ENCODE measurements at places on chromosomes 7 and 10.

DNA sequence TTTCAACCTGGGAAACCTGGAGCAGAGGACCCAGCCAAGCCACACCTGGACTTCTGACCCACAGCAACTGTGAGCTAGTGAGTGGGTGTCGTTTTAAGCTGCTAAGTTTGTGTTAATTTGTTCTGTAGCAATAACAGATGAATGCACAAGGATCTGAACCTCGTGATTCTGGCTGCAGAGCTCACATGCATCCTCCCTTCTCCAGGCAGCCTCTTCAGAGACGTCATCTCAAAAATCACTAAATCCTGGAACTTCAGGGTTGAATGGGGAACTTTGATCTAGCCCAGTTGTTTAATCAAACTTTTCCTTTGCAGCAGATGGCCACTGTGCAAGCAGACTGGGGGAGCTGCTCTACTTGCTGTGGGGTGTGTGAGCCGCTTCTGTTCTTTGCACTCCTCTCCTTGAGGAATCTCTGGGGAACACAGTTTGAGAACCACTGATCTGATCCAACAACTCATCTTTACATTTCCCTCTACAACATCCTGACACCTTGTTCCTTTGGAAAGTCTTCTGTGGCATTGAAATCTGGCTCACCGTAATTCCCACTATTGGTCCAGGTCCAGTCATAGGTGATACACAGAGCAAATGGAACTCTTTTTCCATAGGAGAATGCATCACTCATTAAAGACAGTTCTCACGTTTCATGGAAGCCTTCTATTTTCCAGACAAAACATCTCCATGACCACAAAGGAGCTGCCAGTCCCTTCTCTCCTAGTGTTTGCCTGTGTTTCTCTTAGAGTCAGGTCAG, 90.3 kb downstream of the CHN2 start:
- H3K36me3 ChIP-seq, result no peaks in the 10 kb centered on the region
- no peak for DNase-seq
- no peak overlapping the region for H3K27ac ChIP-seq
- H3K27me3 ChIP-seq, result no peaks in the 10 kb centered on the region

DNA sequence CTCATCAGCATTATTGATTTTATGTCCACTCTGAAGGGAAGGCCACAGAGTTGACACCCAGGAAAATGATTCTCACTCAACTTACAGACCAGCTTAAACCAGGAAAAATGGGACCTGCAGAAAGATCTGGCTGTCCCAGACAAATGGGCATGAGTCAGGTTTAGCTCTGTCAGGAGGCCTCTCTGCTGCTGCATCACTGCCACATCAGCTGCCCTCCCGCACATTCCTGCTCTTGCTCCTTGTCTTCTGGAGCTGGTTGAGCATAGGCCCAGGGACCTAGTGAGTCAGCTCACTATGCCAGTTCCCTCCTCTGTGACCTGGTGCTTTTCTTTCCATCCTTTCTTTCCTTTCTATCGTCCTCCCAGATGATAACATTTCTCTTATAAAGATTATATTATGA, 18.8 kb upstream of the SMNDC1 start:
- DNase-seq, result no peak
- H3K4me1 ChIP-seq, result no peaks in the 10 kb centered on the region
- no peak overlapping the region for H3K4me3 ChIP-seq
- H3K27me3 ChIP-seq, result peaks cover 8% of the 10 kb centered on the region
- H3K36me3 ChIP-seq, result no peaks in the 10 kb centered on the region

DNA sequence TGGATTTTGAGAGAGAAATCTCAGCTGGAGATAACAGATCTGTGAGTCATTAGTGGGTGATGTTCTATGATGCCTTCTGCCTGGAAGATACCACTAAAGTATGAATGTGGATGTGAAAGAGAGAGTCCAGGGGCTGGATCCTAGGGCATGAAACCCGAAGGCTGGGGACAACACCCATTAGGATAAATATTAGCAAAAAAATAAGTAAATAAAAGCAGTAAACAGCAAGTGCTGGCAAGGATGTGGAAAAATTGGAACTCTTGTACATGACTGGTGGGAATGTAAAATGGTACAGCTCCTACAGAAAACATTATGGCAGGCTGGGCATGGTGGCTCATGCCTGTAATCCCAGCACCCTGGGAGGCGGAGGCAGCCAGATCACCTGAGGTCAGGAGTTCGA, 16.6 kb upstream of the MGMT start:
- no peak overlapping the region for H3K27ac ChIP-seq
- H3K4me3 ChIP-seq, result no peak overlapping the region
- H3K4me1 ChIP-seq, result no peaks in the 10 kb centered on the region

DNA sequence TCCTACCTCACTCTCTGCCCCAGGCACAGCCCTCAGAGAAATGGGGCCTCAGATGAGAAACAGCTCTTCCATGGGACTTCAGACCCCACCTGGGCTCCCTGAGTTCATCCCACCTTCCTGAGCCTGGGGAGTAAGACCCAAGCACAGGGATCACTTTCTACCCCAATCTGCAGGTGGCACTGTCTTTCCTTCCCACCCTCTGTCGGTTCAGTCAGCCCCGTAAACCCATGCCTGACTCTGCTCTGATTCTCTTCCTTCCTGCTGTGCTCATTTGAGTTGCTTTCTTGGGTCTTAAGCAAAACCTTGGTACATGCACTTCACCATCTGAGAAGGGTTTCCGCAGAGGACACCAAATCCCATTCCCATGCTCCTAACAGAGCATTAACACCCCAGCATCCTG, 306.4 kb upstream of the CDC14C start:
- no peaks in the 10 kb centered on the region for H3K27me3 ChIP-seq
- H3K27ac ChIP-seq, result no peak overlapping the region
- H3K4me1 ChIP-seq, result no peaks in the 10 kb centered on the region
- H3K36me3 ChIP-seq, result no peaks in the 10 kb centered on the region
- H3K4me3 ChIP-seq, result no peak overlapping the region

- no peaks in the 10 kb centered on the region for H3K27me3 ChIP-seq
- no peak for DNase-seq
- H3K4me3 ChIP-seq, result no peak overlapping the region
- peaks cover 19% of the 10 kb centered on the region for H3K4me1 ChIP-seq
- no peak overlapping the region for H3K27ac ChIP-seq
- peaks cover 44% of the 10 kb centered on the region for H3K36me3 ChIP-seq
These were observed 45.5 kb downstream of the TNPO3 start for GRCh38 chr7:129009437-129009836.

- H3K27ac ChIP-seq, result no peak overlapping the region
- H3K4me1 ChIP-seq, result peaks cover 4% of the 10 kb centered on the region
- no peaks in the 10 kb centered on the region for H3K27me3 ChIP-seq
- no peak overlapping the region for H3K4me3 ChIP-seq
- H3K36me3 ChIP-seq, result peaks cover 39% of the 10 kb centered on the region
These were observed 4.7 kb downstream of the IDI2 start for GRCh38 chr10:1020958-1021357.

DNA sequence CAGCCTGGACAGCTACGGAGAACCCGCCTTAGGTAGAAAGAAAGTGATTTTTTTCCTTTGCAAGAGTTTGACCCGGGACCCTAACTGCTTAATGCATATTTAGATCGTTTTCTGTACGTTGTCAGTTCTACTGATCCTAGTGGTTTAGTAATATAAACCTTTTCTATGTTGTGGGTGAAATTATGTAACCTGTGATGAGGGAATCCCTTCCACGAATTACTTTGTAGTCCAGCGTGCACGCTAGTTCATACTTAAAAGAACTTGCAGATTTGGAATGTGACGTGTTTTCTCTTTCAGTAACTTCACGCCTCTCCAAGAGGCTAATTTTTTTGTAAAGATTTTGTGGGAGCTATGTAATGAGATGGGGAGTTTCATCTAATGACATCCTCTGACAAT, 705 bp downstream of the SLF2 start:
- H3K4me1 ChIP-seq, result peaks cover 61% of the 10 kb centered on the region
- no peak for DNase-seq
- H3K27ac ChIP-seq, result peak overlapping the region; percentile 99
- H3K36me3 ChIP-seq, result peaks cover 22% of the 10 kb centered on the region

DNA sequence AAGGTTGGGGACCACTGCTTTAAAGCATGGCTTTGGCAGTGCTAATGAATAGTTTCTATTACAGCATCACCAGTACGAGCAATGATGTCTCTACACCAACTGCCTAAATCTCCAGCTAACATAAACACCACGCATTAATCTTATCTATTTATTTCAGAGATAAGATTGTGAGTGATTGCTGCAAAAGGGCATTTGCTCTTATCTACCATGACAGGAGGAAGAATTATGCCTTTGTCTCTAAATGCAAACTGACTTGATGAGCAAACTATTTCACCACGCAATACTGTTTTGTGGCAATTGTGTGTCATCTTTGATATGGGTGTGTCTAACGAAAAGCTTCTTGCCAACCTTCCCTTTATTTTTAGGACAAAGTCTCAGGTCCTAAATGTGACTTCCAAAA, 684.9 kb downstream of the SORCS1 start:
- no peak for DNase-seq
- no peaks in the 10 kb centered on the region for H3K36me3 ChIP-seq
- H3K27me3 ChIP-seq, result no peaks in the 10 kb centered on the region
- no peak overlapping the region for H3K27ac ChIP-seq

- peaks cover 2% of the 10 kb centered on the region for H3K36me3 ChIP-seq
- peak overlapping the region; percentile 86 for H3K27ac ChIP-seq
- peak overlapping the region; percentile 99 for H3K4me3 ChIP-seq
These were observed 670 bp upstream of the AGK start for GRCh38 chr7:141550386-141551093.

DNA sequence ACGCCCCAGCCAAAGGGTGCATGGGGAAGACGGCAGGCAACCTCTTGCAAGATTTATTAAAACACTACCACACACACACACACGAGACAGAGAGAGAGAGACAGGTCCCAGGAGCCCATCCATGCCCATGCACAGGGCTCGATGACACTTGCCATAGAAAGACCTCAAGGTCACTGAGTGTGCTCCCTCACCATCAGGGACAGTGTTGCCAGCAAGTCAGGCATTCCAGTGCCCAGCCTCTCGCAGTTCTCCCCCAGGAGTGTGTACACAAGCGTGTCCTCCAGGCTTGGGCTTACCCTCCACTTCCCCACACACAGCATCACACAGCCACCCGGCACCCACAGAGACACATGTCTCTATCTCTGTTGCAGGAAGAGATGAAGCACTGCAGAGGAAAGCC, 46.8 kb upstream of the SLF2 start:
- no peaks in the 10 kb centered on the region for H3K4me1 ChIP-seq
- peaks cover 82% of the 10 kb centered on the region for H3K27me3 ChIP-seq
- DNase-seq, result no peak

DNA sequence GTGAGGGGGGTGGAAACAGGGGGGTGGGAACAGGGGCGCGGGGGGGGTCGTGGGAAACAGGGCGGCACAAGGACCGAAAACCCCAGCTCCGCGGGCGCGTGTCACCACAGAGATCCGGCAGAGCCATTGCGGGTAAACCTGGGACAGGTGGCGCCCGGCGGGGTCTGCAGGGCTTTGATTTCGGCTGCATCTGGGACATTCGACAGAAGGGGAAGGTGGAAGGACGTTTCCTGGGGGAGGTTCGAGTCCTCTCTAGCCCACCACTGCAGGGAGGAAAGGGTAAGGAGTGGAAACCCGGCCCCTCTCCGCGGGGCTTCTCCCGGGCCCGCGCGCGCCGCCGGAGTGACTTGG, 7.5 kb downstream of the NKX2-3 start:
- H3K4me1 ChIP-seq, result peaks cover 34% of the 10 kb centered on the region
- no peak overlapping the region for H3K27ac ChIP-seq
- no peaks in the 10 kb centered on the region for H3K36me3 ChIP-seq
- H3K4me3 ChIP-seq, result peak overlapping the region; percentile 41

DNA sequence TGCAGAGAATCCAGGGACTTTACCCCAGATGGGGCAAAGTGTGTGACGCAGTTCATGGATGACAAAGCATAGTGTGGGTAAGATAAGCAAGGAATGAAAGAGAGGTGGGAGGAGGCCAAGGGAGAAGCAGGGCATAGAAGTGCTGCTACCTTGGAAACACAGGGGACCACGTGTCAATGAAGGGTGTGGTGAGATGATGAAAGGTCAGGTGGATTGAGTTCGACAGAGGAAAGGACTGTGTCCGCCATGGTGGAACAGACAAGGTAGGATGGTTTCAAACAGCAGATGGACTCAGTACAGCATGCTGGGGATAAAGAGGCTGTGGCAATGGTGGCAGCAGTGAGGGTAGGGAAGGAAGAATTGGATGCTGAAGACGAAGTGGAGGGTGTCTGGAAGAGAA, 32.7 kb downstream of the MEST start:
- no peak overlapping the region for H3K4me3 ChIP-seq
- H3K27me3 ChIP-seq, result no peaks in the 10 kb centered on the region
- no peaks in the 10 kb centered on the region for H3K4me1 ChIP-seq

GRCh38 chr7:95863623-95864022, 91.3 kb downstream of the DYNC1I1 start:
- no peaks in the 10 kb centered on the region for H3K36me3 ChIP-seq
- no peaks in the 10 kb centered on the region for H3K27me3 ChIP-seq
- H3K27ac ChIP-seq, result no peak overlapping the region
- no peaks in the 10 kb centered on the region for H3K4me1 ChIP-seq

DNA sequence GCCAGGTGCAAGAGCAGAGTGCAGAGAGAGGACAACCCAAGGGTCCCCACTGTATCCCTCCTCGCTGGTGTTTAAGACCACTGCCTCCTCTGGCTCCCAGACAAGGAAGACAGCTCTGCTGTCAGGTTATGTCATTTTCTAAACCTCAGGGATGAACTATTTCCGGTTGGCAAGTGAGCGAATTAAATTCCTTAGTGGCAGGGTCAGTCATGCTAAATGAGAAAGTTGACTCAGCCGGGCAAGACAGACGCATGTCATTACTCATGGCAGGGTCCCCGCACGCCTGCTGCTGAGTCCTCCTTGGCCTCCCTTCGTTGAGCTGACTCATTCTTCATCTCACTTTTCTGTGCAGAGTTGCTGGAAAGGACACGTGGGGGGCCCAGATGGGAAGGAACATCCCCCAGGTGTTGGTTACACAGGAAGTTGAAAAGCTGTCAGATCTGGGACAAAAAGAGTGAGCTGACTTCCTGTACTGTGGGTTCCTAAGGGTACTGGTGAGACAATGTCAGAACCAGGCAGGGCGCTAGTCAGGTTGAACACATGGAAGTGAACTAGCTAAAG, 47.1 kb upstream of the UCN3 start:
- peaks cover 8% of the 10 kb centered on the region for H3K27me3 ChIP-seq
- H3K4me3 ChIP-seq, result no peak overlapping the region
- no peaks in the 10 kb centered on the region for H3K36me3 ChIP-seq
- no peak for DNase-seq

- H3K27me3 ChIP-seq, result peaks cover 17% of the 10 kb centered on the region
- peaks cover 55% of the 10 kb centered on the region for H3K4me1 ChIP-seq
- no peaks in the 10 kb centered on the region for H3K36me3 ChIP-seq
- peak; percentile 86 for DNase-seq
- H3K27ac ChIP-seq, result peak overlapping the region; percentile 98
These were observed 465 bp downstream of the SEPHS1 start for GRCh38 chr10:13347500-13348156.

DNA sequence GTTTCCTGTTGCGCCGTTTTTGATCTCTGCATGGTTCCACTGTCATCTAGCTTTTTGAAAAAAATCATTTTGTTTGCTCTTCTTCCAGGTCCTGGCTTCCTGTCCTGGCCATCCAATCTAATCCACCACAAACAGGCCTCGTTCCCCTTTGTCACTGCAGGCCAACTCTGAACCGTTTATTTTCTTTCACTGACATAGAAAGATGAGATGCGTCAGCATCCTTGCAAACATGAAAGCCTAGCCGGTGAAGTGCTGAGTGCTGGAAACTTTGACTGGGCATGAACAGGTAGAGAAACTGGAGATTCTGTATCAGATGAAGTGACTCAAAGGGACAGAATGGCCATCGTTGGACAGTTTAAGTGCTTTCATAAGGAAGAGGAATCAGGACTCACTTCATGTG, 1247.8 kb downstream of the TYW1 start:
- H3K4me3 ChIP-seq, result no peak overlapping the region
- H3K27ac ChIP-seq, result no peak overlapping the region
- H3K36me3 ChIP-seq, result no peaks in the 10 kb centered on the region
